ENCODE measurements at places on chromosomes 12 and 14. TPM values are rescaled to one million over a fixed set of nuclear protein-coding genes. Genes with fewer than 3 reads are reported as not detected.

The GTF2A1 gene
- 17.2 TPM for total RNA-seq

The CAPZA3 gene
- total RNA-seq: not detected

The INSM2 gene
- total RNA-seq: not detected

The SYCP3 gene
- total RNA-seq: not detected

The GLI1 gene
- 6.3 TPM for total RNA-seq

The KRT82 gene
- not detected for total RNA-seq

The SCN8A gene
- 0.27 TPM for total RNA-seq

The WSB2 gene
- 178 TPM for total RNA-seq

The SERPINA4 gene
- not detected for total RNA-seq

The AKAP6 gene
- total RNA-seq: 25.9 TPM

The IAPP gene
- not detected for total RNA-seq

The SLC24A4 gene
- not detected for total RNA-seq

DNA sequence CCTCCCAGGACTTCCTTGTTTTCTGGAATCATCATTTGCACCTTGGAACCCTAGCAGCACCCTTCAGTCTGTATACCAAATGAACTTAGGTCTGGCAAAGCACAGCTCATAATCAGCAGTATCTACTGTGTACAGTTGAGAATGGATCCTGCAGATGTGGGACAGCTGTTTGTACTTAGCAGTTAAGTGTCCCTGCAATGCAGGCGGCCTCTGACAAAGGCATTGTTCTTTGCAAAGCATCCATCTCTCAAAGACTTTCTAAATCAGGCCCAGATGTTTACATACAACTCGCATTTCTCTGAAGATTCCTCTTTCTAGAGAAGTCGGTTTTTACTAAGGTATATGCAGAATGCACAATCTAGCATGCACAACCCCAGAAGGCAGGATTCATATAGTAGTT, 170.5 kb upstream of the RBM19 start:
- no peak for DNase-seq

- no peak for DNase-seq
Observed at GRCh38 chr12:71223139-71223538, 65.3 kb upstream of the TSPAN8 start.

GRCh38 chr14:23831596-23831995, 122.0 kb upstream of the DHRS4 start:
- no peak for DNase-seq

GRCh38 chr12:78210894-78211302, 380.2 kb downstream of the NAV3 start:
- peak; percentile 78 for DNase-seq

DNA sequence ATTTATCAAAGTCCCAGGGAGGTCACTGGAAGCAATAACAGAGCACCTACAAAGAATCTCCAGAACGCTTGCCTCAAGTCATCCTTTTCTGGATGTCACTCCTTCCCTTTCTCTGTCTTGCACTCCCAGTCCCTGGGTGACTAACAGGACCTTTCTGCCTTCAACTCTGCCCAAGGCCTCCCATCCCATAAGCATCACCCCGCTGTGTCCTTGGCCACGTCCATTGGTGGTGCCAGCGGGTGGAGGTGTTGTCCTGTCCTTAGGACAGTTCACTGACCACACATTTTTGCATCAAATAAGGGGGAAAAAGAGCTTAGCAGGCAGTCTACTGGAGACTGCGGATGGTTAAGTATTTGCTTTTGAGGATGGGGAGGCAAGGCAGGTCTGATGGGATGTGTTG, 23.6 kb upstream of the PLEK2 start:
- DNase-seq: no peak

- DNase-seq: peak; percentile 57
Observed at GRCh38 chr12:46371718-46372543, 642 bp downstream of the SLC38A2 start.

GRCh38 chr12:12194206-12194605, 72.6 kb downstream of the LRP6 start:
- no peak for DNase-seq

GRCh38 chr12:116713527-116713926, 24.3 kb downstream of the SPRING1 start:
- DNase-seq: no peak

DNA sequence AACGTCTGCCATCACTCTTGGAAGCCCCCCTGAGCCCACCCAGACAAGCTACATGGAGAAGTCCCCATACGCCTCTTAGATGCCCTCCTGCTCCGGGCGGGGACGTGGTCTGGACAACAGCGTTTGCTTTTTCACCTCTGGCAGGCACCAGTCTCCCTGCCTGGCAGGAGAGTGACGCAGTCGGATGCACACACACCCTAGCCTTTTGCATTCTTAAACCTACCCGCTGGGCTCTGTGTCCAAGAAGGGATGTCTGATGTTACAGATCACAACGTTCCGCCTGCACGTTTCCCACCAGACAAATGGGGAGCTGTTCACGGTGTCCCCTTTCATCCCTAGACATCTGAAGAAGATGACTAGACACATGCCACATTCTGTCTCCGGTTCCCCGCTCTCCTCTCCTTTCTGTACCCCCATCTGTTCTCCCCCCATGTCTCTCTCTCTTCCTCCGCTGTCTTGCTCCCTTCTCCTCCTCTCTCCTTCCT, 100.2 kb downstream of the RIMBP2 start:
- DNase-seq: no peak

DNA sequence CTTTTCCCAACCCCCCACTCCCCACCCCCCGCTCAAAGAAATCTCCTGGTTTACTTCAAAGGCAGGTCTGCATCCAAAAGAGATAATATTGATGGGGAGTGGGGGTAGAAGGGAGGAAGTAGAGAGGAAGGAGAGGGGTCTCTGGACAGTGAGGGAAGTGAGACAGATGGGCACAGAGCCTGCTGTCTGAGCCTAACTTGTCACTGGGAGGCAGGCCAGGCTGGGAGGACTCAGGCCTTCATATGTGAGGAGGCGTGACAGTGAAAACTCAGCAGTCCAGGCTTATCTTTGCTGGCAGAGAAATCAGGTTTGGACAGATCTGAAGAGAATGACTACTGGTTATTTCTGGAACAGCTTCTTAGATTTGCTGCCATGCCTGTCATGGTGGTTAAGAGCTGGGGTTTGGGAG, 192.3 kb downstream of the NUAK1 start:
- DNase-seq: no peak

GRCh38 chr14:75697386-75697785, 36.3 kb downstream of the TTLL5 start:
- no peak for DNase-seq

DNA sequence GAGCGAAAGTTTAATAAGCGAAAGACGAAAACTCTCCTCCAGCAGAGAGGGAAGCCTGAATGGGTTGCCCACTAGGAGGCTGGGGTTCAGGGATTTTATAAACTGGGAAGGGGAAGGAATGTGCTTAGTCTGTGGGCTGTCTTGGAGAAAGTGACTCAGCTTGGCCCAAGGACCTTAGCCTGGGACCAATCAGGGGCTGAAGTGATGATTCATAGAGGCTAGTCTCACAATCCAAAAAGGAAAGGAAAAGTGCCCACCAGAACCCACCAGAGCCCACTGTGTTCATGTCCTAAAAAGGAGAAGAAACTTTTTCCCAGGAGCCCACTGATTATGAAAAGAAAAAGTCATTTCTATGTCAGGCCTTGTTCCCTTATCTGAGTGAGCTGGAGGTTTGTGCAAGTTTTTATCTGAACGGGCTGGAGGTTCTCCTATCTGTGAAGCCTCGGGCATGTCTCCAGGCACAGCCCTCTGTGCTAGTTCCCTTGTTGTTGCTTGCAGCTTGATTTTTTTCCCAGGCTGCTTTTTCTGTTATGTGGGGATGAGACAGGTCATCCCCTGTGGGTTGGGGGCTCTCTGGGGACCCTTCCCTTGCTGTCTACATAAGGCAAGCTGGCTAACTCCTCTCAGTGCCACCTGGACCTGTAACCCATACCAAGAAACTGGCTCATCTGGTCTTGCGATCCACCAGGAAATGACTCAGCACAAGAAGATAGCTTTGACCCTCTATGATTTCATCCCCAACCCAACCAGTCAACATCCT, 8.3 kb upstream of the GOLGA5 start:
- DNase-seq: peak; percentile 72

DNA sequence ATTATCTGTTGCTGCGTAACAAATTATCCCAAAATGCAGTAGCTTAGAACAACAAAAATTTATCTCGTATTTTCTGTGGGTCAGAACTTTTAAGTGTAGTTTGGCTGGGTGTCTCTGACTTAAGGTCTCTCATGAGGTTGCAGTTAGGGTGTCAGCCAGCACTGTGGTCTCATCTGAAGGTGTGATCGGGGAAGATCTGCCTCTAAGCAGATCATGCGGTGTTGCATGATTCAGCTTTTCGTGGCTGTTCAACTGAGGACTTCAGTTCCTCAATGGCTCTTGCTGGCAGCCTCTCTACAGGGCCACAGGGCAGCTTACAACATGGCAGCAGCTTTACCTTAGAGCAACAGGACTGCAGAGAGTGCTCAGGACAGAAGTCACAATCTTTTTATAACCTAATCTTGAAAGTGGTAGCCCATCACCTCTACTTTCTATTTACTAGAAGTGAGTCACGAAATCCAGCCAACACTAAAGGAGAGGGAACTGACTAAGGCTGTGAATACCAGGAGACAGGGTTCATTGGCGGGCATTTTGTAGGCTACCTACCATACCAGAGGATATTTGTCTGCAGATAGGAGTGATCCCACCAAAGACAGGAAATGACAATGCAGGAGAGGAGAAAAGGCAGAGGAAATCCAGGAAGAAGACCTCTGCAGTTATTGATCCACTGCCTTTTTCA, 1.8 kb upstream of the TMPRSS12 start:
- no peak for DNase-seq

DNA sequence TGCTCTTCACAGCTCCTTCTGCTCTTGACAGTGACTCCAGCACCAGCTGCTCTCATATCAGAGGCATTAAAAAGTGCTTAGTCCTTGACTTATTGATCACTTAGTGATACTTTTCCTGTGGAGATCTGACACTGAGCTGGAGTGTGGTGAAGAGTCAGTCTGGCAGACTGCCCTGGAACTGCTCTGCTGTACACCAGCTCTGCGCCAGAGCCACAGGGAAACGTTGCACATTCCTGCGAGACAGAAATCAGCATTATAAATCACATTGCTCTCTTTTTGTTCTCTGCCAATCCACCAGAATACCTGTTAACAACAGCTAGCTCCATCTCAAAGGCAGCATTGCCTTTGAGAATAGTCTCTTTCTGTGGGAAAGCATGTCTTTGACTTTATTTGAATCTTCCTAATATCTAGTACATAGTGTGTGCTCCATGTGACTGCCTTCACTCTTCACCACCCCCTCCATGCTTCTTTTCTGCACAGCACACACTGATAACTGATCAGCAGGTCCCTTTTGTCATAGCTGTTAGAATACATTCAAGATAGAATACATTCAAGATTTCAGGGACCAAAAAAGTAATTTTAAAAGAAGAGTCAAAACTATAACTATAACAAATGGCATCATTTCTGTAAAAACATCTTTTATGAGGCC, 48.2 kb upstream of the VSX2 start:
- no peak for DNase-seq

DNA sequence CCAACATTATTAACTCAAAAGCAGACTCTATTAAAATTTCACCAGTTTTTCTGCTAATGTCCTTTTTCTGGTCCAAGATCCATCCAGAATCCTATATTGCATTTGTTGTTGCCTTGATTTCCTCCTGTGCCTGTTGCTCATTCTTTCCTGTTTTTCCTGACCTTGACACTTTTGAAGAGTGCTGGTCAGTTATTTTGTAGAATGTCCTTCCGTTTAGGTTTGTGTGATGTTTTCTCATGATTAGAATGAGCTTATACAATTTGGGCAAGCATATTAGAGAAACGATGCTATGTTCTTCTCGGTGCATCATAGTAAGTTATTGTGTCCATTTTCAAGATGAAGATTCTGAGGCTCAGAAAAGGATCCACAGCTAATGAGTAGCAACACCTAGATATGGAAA, 33.9 kb downstream of the PHLDA1 start:
- DNase-seq: no peak

GRCh38 chr14:104595911-104596450, 8.6 kb downstream of the TMEM179 start:
- no peak for DNase-seq

DNA sequence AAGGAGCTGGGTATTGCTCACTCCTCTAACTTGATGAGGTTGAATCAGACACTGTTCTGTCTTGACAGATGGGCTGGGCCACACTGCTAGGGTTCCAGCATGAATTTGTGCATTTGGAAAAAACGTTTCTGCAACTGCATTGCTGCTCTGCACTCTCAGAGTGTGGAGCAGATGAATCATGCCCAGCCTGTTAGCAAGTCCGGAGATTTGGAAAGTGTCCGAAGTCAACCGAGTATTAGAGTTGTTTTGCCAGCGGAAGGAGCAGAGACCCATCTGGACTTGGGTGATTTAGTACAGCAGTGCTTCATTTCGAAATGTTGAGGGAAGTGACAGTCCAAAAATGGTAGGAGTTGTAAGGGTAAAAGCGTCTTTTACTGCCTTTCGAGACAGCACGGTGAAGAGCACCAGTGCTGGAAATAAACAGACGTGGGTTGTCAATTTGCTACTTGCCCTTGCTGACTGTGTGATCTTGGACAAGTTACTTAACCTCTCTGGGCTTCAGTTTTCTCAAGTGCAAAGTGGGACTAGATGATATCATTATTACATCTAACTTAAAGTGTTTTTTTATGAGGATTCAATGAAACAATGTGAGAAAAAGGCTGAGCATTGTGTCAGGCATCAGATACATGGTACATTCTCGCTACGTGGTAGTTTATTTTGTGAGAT, 139.5 kb downstream of the CHST11 start:
- DNase-seq: no peak

DNA sequence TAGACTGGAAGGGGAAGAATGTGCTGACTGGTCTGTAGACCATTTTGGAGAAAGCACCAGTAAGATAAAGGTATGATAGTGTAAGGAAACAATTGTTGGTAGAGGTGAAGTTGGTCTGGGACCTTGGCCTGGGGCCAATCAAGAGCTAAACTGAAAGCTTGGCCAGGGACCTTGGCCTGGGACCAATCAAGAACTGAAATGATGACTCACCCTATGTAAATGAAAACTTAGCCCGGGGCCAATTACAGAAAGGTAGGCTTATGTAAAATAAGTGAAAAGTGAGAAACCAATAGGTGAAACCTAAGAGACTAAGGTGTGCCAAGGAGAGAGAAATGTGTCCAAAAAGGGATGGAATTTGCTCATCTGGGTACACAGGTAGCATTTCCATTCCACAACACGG, 776.0 kb downstream of the C12orf50 start:
- peak; percentile 10 for DNase-seq

- DNase-seq: peak; percentile 55
Observed at GRCh38 chr12:117025481-117026151, 73.6 kb downstream of the TESC start.

DNA sequence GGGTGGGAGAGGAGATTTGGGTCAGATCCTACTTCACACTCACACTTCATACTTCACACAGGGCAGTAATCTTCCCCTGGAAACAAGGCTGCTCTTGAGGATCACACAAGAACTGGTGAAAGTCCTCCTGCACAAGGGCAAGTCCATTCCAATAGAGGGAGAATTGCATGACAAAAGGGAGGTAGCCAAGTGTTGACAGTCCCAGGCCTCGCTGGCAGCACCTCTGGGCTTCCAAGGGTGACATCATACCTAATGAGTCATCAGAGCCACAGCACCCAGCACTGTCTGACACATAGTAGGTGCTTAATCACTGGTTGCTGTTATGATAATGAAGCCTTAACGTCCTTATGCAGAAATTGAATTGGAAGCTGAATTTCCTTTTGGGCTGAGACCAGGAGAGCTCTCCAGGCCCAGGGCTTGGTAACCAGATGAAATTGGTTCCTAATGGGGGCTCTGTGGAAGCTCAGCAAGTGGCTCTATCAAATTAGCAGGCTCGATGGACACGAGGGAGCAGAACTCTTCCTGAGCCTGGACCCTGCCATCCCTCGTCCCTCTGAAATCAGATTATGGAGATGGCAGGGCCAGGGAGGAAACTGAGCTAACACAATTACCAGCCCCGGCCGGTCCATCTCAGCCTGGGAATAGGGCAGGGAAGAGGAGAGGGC, 58.8 kb upstream of the ACTN1 start:
- peak; percentile 20 for DNase-seq

Data from H4 (cell line).